ENCODE measurements at places on chromosomes 3 and 15. TPM values are rescaled to one million over a fixed set of nuclear protein-coding genes. Genes with fewer than 3 reads are reported as not detected.

DNA sequence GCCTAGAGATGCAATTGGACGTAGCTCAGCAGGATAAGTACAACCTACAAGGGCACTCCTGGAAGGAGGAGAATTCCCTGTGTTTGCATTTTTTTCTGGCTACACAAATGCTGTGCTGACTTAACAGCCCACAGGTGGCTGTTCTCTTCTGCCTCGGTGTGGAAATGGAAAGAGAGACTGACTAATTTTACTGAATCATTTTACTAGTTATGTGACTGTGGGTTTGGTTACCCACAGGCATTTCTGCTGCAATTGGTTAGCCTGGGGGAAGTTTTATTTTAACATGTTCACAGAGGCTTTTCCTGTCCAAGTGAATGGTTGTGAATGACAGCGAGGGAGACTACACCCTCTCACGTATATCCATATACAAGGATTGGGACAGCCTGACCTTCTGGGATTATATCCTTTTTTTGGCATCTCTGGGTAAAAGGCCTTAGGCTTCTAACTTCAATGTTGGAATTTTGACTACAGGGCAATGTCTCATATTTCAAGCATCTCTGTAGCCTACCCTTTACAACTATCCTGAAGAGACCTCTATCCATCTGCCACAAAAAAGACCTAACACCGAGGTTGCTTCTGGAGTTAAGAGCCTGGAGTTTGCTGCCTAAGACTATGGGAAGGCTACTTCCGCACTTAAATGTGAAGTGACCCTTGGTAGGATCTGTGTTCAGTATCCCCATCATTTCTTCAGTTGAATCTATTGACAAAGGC is 67.2 kb upstream of the TP63 start:
- no peak for DNase-seq

- no peak for DNase-seq
Observed at GRCh38 chr15:68417897-68418296, 14.1 kb downstream of the ITGA11 start.

- no peak for DNase-seq
Observed at GRCh38 chr3:172836390-172836997, 86.0 kb downstream of the ECT2 start.

- DNase-seq, result no peak
Observed at GRCh38 chr3:195162033-195162669, 108.8 kb downstream of the XXYLT1 start.

DNA sequence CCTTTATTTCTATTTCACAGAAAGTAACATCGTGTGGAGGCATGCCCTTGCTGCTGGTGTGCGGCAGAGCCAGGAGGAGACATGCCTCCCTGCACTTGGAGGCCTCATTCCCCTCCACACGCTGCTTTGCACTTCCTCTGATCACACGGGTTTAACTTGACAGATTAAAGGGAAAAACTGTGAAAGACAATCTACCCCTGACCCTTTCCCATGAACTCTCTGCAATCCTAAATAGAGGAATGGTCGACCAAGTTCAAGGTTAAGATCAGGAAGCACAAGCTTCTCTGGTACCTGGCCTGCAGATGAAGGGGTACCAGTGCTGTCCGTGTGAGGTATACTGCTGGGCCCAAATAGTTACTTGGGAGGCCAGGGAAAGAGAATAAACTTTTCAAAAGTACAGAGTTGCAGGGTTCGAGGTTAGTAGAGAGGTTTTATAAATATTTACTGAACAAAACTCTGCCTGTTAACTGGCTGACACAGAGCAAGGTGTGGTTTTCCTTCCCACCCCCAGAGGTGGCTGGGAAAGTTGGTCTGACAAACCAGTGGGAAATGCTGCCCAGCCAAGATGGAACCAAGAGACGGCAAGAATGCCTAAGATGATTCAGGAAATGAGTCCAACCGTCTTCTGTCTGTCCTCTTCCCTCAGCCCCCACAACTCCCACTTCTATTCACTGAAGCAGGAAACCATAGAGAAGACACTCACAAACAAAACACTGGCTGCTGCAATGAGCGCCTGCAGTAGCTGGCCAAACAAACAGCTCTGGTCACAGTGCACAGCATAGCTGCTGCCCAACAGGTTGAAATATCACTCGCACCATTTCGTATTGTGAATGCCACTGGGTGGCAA is 79.6 kb downstream of the IGF2BP2 start:
- no peak for DNase-seq

GRCh38 chr15:66454143-66454542 is 43.4 kb downstream of the SNAPC5 start:
- DNase-seq, result no peak

DNA sequence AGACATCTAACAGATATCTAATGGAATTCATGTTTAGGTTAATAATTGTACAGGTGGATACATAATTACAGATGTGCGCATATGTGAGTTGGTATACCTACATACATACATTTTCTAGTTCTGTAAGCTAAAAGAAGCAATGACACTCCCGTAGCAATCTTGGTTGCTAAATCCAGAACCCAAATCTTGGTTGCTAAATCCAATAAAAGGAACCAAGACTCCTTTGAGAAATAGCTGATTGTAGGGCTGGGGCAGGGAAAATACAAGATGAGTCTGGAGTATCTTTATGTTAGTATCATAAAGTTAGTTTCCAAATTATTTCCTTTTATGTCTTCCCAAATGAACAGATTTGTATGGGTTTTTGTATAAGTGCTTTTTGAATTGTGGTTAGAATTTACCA is 135.2 kb downstream of the TMCC1 start:
- no peak for DNase-seq

- DNase-seq, result no peak
Observed at GRCh38 chr3:8555113-8555661, 53.6 kb downstream of the LMCD1 start.

- no peak for DNase-seq
Observed at GRCh38 chr3:151740581-151740980, 6.9 kb downstream of the AADACL2 start.

DNA sequence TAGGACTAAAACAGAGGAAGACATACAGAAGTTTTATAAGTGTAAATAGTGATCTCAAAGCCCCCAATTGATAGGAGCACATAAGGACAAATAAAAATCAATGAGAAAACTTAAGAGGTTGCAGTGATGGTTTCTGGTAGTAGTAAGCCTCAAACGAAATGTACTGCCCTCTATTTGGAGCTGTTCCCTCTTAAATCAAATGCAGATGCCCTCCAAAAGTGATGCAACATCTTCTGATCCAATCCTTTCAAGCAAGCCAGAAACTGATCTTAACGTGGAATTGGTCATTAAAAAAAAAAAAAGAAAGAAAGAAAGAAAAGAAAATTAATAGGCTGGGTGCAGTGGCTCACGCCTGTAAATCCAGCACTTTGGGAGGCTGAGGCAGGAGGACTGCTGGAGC is 259.3 kb downstream of the ZBTB20 start:
- no peak for DNase-seq

GRCh38 chr3:176328666-176329065 is 868.6 kb downstream of the TBL1XR1 start:
- no peak for DNase-seq

C3orf22 gene
- not detected for total RNA-seq

TIMP4 gene
- total RNA-seq, result 213 TPM

CCDC174 gene
- total RNA-seq, result 16.5 TPM

All from omental fat pad (tissue), 4 donors.